ENCODE measurements at places on chromosomes 7 and 10.

DNA sequence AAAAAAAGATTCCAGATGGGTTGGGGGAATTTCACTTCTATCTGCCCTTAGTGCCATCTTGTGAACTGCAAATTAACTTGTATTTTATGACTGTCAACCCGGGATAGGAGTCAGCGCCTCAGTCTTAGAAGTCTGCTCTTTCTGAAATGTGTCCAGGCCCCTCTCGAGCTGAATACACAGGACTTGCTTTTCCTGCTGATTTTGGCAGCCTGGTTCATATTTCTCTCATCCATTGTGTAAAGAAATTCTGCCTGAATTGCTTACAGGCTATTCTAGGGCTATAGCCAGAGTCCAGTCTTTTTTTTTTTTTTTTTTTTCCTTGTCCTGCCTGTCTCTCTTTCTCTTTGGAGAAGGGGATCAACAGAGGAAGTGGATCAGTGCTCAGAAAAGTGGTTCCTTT, 24.6 kb downstream of the GATA3 start:
- DNase-seq, result no peak

DNA sequence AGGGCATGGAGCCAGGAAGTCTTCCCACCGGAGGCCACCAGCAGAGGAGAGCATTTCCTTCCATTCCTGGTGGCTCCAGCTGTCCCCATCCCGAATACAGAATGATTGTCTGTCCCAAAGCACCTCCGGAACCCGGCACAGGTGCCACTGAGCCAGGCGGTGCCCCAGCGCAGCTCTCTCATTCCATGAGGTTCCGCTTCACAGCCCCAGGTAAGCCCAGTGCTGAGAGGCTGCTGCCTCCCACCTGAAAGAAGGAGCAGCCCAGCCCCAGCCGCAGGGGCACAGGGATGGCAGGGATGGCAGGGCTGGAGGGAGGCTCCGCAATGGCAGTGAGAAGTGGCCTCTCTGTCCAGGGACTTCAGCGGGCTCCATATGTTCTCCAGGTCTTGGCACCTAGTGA, 162.1 kb upstream of the TCERG1L start:
- no peak for DNase-seq

DNA sequence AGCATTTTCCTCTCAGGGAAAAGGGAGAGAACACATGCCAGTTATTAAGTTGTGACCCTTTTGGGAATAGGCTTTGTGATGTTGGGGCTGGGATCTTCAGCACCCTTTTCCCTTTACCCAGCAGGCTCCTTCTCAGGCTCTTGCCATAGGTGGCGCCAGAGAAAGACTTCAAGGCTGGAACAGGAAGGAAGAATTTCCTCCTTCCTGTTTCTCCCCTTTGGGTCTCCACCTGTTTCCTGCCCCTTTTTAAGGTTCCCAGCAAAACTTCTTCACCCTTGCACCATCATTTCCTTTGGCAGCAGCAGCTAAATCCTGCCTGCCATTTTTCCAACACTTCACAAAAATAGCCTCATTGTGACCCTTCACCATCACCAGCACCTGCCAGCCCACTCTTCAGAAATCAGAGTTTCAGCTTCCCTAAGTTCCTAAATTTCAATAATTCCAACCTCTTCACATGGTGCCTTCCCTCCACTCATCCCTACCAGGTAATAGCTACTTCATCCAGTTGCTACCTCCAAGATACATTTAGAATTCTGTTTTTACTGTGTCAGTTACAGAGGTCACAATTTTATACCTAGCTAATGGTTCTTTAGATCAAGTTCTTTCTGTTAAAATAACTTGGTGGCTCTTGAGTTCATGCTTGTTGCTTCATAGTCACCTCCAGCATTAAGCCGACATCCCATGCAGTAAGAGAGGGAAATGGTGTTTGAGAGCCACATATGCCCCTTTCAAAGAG, 22.4 kb upstream of the FOXK1 start:
- DNase-seq, result no peak

DNA sequence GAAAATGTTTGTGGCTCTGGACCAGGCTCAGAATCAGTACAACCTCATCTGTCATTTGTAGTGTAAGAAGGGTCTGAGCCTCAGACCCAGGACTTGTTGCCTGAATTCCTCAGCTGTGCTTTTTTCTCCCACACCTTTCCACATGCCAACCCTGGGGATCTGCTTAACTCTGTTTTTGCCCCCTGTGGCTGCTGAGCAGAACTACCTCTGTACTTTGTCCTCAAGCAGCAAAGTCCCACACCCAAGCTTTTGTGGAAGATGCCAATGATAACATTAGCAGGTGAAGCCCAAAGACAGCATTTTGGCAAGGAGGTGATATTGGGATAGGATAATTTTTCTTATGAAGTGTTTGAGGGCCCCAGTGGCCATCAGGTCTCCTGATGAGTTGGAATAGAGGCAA, 5.8 kb upstream of the CYP2C18 start:
- no peak for DNase-seq

GRCh38 chr7:120867932-120868331, 10.0 kb upstream of the TSPAN12 start:
- no peak for DNase-seq

DNA sequence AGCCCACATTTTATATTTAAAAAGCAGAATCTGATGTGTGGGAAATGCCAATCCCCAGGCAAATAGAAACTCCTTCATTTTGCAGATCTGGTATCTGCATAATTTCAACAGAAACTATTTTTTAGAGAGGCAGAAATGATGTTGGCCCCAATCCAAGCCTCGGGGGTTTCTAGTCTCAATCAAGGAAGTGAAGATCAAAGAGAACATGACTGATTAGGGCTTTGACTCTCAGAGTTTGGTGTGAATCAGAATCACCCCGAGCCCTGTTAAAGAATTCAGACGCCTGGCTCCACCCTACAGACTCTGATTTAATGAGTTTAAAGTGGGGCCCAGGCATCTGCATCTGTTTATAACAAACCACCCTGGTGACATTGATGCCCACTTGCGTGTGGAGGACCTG, 36.7 kb upstream of the UBE2H start:
- DNase-seq, result peak; percentile 45

All from CD4-positive, alpha-beta T cell treated with Interleukin-4 for 4 hours (primary cell).